ENCODE measurements at places on chromosomes 11 and 22.

- no peak for DNase-seq
These were observed 81.4 kb downstream of the TSPAN18 start for GRCh38 chr11:44808053-44808753.

- no peak for DNase-seq
These were observed 72.8 kb downstream of the LRRC32 start for GRCh38 chr11:76597533-76598425.

- DNase-seq, result no peak
These were observed 34.1 kb upstream of the CRTAM start for GRCh38 chr11:122804161-122804560.

GRCh38 chr11:109960831-109961230 is 132.4 kb upstream of the ZC3H12C start:
- no peak for DNase-seq

- DNase-seq, result no peak
These were observed 110.8 kb downstream of the KCNQ1OT1 start for GRCh38 chr11:2588809-2589537.

- DNase-seq, result no peak
These were observed 62.2 kb upstream of the B3GAT1 start for GRCh38 chr11:134474070-134474860.
